CD4-positive, alpha-beta memory T cell (primary cell): ENCODE measurements at places on chromosomes 7 and 10. TPM values are rescaled to one million over a fixed set of nuclear protein-coding genes. Genes with fewer than 3 reads are reported as not detected.

Gene SLC26A5
- not detected for total RNA-seq

DNA sequence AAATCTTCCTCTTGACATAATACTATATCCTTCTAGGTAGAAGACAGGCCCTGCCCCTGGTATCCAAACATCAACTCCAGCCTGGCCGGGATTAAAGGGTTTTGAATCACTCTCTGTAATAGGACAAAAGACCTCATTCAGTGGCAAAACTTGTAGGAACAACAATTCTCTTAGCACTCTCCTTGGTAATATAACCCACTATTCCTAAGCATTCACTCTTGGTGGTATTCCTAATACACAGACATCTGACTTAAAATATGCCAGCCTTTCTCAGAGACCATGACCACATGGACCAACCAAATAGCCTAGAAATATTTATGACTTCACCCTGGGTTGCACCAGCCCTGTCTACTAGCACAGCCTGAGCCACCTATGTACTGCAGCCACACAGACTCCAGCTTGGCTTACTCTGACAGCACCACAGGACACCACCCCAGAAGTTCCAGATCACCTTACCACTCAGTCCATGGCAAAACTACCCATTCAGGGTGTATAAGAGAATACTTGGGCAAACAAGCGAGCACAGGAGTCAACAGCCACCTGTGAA lies 244.9 kb upstream of the NEBL start:
- no peaks in the 10 kb centered on the region for H3K27me3 ChIP-seq
- H3K36me3 ChIP-seq = no peaks in the 10 kb centered on the region

GRCh38 chr10:101067356-101068083 lies 5.7 kb downstream of the KAZALD1 start:
- H3K27ac ChIP-seq = no peak overlapping the region
- H3K36me3 ChIP-seq = no peaks in the 10 kb centered on the region
- peak; percentile 72 for DNase-seq
- peaks cover 28% of the 10 kb centered on the region for H3K4me1 ChIP-seq

- H3K27me3 ChIP-seq = no peaks in the 10 kb centered on the region
- H3K36me3 ChIP-seq = no peaks in the 10 kb centered on the region
- no peak for DNase-seq
- H3K4me3 ChIP-seq = no peak overlapping the region
- H3K27ac ChIP-seq = no peak overlapping the region
Measured at GRCh38 chr7:11605749-11606148, 226.2 kb downstream of the THSD7A start.

DNA sequence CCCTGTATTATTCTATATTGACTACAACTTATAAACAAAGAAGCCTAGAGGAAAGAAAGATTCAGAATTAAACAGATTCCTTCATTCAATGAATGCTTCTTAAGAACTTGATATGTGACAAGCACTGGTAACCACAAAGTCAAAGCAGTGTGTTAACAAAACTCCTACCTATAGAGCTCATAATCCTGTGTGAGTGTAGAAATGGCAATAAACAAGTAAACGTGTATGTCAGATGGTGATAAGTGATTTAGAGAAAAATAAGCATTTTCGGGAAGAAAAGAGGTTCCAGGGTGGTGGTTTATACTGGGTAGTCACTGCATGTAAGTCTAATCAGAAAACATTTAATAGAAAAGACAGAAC lies 141.3 kb downstream of the JMJD1C start:
- no peak overlapping the region for H3K4me3 ChIP-seq
- no peaks in the 10 kb centered on the region for H3K27me3 ChIP-seq
- no peaks in the 10 kb centered on the region for H3K4me1 ChIP-seq
- DNase-seq = no peak
- no peaks in the 10 kb centered on the region for H3K36me3 ChIP-seq

DNA sequence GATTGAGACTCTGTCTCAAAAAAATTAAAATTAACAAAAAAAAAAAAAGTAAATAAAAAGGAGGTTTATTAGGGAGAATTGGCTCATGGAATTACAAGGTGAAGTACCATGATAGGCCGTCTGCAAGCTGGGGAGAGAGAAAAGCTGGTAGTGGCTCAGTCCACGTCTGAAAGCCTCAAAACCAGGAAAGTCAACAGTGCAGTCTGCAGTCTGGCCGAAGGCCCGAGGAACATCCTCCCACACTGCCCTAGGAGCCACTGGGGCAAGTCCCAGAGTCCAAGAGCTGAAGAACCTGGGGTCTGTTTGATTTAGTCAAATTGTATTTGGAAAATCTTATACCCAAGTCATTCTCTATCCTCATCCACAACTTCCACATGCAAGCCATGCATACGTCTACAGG lies 59.0 kb upstream of the RAB18 start:
- H3K36me3 ChIP-seq = no peaks in the 10 kb centered on the region
- no peak overlapping the region for H3K27ac ChIP-seq
- no peaks in the 10 kb centered on the region for H3K27me3 ChIP-seq
- H3K4me1 ChIP-seq = peaks cover 12% of the 10 kb centered on the region

DNA sequence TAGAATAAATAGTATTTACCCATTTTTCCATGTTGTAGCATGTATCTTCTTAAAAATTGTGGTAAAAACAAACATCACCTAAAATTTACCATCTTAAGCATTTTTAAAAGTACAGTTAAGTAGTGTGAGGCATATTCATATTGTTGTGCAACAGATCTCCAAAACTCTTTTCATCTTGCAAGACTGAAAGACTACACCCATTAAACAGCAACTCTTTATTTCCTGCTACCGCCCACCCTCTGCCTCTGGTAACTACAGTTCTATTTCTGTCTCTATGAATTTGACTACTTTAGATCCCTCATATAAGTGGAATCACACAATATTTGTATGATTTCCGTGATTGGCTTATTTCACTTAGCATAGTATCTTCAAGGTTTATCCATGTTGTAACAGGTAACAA lies 40.0 kb upstream of the AGBL3 start:
- H3K27me3 ChIP-seq = no peaks in the 10 kb centered on the region
- no peak overlapping the region for H3K27ac ChIP-seq
- DNase-seq = no peak
- H3K4me1 ChIP-seq = no peaks in the 10 kb centered on the region
- no peaks in the 10 kb centered on the region for H3K36me3 ChIP-seq

DNA sequence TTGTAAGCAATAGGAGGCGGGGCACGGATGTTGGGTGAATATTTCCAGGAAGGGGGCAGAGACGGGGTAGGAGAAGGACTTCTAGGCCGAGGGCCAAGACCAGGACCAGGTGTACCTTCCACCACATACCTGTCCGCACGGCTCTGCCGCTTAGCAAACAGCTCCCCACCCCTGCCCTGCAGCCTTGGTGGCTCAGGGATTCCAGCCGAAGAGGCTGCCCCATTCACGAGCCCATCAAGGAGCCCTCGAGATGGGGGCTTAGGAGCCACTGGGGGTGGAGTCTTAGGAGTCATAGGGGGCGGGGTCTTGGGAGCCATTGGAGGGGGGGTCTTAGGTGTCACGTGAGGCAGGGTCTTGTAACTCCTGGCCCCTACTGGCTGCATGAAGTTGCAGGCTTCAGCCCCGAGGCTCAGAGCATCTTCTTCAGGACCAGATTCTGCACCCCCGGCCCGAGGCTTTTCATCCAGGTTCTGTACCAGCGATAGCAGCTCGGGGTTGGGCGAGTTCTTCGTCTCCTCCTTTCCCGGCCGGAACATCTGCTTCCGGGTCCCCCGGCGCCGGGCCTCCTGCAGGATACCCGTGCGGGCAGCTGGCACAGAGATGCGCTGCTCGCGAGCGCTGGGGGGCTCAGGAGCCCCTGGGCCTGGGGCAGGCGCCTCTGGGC lies 6.1 kb upstream of the MYOZ1 start:
- no peaks in the 10 kb centered on the region for H3K27me3 ChIP-seq
- H3K4me3 ChIP-seq = no peak overlapping the region
- no peaks in the 10 kb centered on the region for H3K36me3 ChIP-seq
- peak overlapping the region; percentile 10 for H3K27ac ChIP-seq
- H3K4me1 ChIP-seq = no peaks in the 10 kb centered on the region
- peak; percentile 4 for DNase-seq

- peak overlapping the region; percentile 83 for H3K27ac ChIP-seq
- peaks cover 46% of the 10 kb centered on the region for H3K4me1 ChIP-seq
- no peaks in the 10 kb centered on the region for H3K36me3 ChIP-seq
- DNase-seq = no peak
Measured at GRCh38 chr7:148987751-148988512, 40.4 kb downstream of the PDIA4 start.

DNA sequence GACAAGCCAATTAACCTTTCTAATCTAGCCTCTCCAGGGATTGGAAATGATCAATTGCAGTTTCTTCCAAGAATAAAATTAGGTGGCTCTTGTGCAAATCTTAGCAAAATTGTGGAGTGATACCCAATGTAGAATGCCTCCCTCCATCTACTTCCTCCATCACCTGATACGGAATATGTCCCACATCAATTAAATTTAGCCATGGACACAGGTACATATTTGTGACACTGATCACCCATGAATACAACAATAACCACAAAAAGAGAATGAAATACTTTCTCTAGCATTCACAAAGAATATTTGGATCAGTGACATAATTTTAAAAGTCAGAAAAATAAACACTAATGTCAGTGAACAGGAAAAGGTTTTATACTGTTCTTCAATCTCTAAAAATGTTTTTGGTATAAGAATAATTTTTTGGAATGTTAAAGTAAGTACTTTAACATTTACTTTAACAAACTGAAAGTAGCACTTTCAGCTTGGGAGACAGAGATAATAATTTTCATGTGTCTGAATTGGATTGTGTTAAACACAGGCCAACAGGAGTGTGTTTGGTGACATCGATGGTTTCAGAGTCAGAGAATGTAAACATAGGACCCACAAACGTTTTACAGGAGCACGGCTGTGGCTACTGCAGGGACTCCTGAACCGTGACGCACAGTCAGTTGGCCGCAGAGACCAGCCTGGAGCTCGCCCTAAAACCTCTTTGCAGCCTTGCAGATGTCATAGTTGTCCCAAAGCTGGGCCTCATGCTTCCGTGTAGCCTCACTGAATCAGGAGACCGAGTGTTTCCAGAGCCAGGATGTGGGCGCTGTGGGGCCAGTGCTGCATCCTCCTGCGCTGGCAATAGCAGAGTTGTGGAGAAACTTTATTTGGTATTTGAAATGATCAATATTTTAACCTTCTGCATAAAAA lies 7.2 kb downstream of the RBM20 start:
- peaks cover 5% of the 10 kb centered on the region for H3K4me1 ChIP-seq
- DNase-seq = no peak
- H3K27ac ChIP-seq = no peak overlapping the region
- no peaks in the 10 kb centered on the region for H3K36me3 ChIP-seq
